ENCODE measurements at places on chromosomes 1 and 21.

- peaks cover 56% of the 10 kb centered on the region for H3K36me3 ChIP-seq
- H3K4me3 ChIP-seq: no peak overlapping the region
- DNase-seq: no peak
- H3K27me3 ChIP-seq: no peaks in the 10 kb centered on the region
These were observed 10.7 kb downstream of the PSRC1 start for GRCh38 chr1:109272021-109272799.

GRCh38 chr1:82979593-82980236 is 1019.2 kb downstream of the TTLL7 start:
- no peak overlapping the region for H3K27ac ChIP-seq
- no peaks in the 10 kb centered on the region for H3K36me3 ChIP-seq
- no peak overlapping the region for H3K4me3 ChIP-seq

- H3K36me3 ChIP-seq: no peaks in the 10 kb centered on the region
- no peak overlapping the region for H3K27ac ChIP-seq
- no peak for DNase-seq
- H3K4me3 ChIP-seq: peak overlapping the region; percentile 79
These were observed 2.2 kb downstream of the NRIP1 start for GRCh38 chr21:15062606-15062965.

- no peaks in the 10 kb centered on the region for H3K36me3 ChIP-seq
- H3K27me3 ChIP-seq: no peaks in the 10 kb centered on the region
- no peak for DNase-seq
- no peak overlapping the region for H3K27ac ChIP-seq
- no peaks in the 10 kb centered on the region for H3K4me1 ChIP-seq
- no peak overlapping the region for H3K4me3 ChIP-seq
These were observed 54.4 kb downstream of the MPZL1 start for GRCh38 chr1:167776151-167776550.

GRCh38 chr1:57963581-57963980 is 539.7 kb upstream of the DAB1 start:
- no peak for DNase-seq
- H3K4me3 ChIP-seq: no peak overlapping the region
- H3K27ac ChIP-seq: no peak overlapping the region
- H3K27me3 ChIP-seq: no peaks in the 10 kb centered on the region

DNA sequence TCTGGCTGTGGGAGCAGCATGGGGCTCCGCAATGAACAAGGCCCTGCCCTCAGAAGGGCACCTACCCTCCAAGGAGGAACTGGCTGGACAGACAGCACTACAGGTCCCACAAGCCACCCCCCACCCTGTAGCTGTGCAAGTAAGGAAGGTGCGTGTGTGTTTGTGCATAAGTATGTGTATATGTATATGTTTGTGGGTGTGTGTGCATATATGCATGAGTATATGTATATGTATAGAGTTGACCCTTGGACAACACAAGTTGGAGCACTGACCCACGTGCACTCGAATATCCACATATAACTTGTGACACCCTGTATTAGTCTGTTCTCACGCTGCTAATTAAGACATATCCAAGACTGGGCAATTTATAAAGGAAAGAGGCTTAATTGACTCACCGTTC is 22.6 kb upstream of the TENT5C start:
- no peak for DNase-seq
- no peak overlapping the region for H3K27ac ChIP-seq
- no peaks in the 10 kb centered on the region for H3K27me3 ChIP-seq
- no peaks in the 10 kb centered on the region for H3K36me3 ChIP-seq
- H3K4me1 ChIP-seq: no peaks in the 10 kb centered on the region

GRCh38 chr1:39337067-39337466 is 132.6 kb downstream of the MACF1 start:
- no peaks in the 10 kb centered on the region for H3K27me3 ChIP-seq
- H3K27ac ChIP-seq: no peak overlapping the region
- no peak overlapping the region for H3K4me3 ChIP-seq
- peaks cover 59% of the 10 kb centered on the region for H3K36me3 ChIP-seq

GRCh38 chr1:59692591-59692990 is 122.2 kb upstream of the HOOK1 start:
- peak overlapping the region; percentile 42 for H3K27ac ChIP-seq
- no peak overlapping the region for H3K4me3 ChIP-seq

- no peaks in the 10 kb centered on the region for H3K27me3 ChIP-seq
- H3K27ac ChIP-seq: no peak overlapping the region
- H3K4me3 ChIP-seq: no peak overlapping the region
These were observed 130.4 kb upstream of the DNAH14 start for GRCh38 chr1:224799083-224799482.

DNA sequence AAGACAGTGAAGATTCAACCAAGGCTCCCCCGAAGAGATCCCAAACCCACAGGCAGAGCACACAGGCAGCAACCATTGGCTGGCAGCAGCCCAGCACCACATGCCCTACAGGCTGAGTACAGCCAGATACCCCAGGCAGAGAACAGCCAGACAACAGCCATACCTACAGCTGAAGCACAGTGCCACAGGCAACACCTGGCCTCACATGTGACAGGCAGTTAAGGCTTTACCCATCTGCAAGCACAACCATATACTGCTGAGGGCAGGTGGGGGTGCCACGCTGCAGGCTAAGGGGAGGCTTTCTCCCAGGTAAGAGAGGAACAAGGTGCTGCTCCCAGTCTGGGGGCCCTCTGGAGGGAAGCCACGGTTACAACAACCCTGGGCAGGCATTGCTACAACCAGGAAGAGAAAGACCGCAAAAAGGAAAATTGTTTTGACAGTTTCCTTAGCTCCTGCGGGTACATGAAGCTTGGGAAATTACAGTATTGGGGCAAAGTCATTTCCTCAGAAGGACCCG is 12.3 kb downstream of the CHIT1 start:
- H3K27me3 ChIP-seq: no peaks in the 10 kb centered on the region
- no peaks in the 10 kb centered on the region for H3K4me1 ChIP-seq
- H3K4me3 ChIP-seq: no peak overlapping the region
- H3K27ac ChIP-seq: no peak overlapping the region
- no peak for DNase-seq

DNA sequence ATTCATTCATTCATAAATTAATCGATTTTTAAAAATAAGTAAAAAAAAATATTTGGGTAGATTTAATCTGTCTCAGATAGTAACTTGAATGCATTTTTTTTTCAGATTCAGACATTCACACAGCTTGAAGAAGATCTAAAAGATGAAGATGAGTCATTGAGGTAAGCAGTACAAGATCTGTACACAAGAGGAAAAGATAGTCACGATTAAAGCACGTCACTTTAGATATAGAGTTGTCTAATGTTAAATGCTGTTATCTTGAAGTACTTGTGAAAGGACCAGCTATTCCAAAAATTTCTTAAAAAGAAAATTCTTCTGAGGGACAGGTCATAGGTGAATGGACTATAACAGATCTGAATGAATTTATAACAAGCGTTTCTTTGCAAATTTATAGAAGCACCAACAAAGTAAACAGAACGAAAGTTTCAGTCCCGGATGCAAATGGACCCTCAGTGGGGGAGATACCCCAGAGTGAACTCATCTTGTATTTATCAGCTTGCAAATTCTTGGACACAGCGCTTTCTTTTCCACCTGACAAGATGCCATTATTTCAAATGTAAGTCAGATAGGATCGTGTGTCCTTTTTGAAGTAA is 31.2 kb upstream of the MORC3 start:
- H3K4me3 ChIP-seq: no peak overlapping the region
- peak overlapping the region; percentile 4 for H3K27ac ChIP-seq
- no peaks in the 10 kb centered on the region for H3K4me1 ChIP-seq
- DNase-seq: no peak
- H3K27me3 ChIP-seq: no peaks in the 10 kb centered on the region
- H3K36me3 ChIP-seq: peaks cover 3% of the 10 kb centered on the region

GRCh38 chr1:224801844-224802490 is 127.5 kb upstream of the DNAH14 start:
- no peak overlapping the region for H3K27ac ChIP-seq
- DNase-seq: no peak
- no peaks in the 10 kb centered on the region for H3K27me3 ChIP-seq
- no peaks in the 10 kb centered on the region for H3K4me1 ChIP-seq
- no peaks in the 10 kb centered on the region for H3K36me3 ChIP-seq
- no peak overlapping the region for H3K4me3 ChIP-seq
